ENCODE measurements at places on chromosomes 3 and 15.
A peak's percentile ranks its signal among the peaks of the same experiment; 100 is the strongest.

GRCh38 chr3:16606398-16606797 is 1.2 kb upstream of the DAZL start:
- DNase-seq: no peak

GRCh38 chr15:38690719-38691332 is 126.2 kb upstream of the RASGRP1 start:
- DNase-seq: peak; percentile 81

- DNase-seq: no peak
These were observed 229.4 kb downstream of the FEZF2 start for GRCh38 chr3:62143843-62144450.

DNA sequence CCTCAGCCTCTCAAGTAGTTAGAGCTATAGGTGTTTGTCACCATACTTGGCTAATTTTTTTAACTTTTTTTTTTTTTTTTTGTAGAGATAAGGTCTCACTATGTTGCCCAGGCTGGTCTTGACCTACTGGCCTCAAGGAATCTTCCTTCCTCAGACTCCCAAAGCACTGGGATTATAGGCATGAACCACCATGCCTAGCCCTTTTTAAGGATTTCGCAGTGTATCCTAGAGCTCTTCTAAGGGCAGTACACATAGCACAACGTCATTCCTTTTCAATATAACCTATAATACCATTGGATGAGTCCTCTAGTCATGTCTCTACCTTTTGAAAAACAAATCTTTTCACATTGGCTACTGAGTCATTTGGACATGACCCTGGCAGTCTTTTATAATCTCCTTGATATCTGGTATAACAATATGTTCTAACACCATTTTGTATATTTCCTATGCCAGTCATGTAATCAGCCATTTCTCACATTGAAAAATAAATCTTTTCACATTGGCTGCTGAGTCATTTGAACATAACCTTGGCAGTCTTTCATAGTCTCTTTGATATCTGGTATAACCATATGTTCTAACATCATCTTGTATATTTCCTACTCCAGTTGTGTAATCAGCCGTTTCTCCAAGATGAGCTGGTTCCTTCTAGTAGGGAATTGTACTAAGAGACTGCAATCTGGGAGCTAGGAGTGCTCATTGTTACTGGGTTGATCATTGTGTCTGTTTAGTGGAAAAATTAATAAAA is 944.7 kb downstream of the MCTP2 start:
- DNase-seq: no peak

DNA sequence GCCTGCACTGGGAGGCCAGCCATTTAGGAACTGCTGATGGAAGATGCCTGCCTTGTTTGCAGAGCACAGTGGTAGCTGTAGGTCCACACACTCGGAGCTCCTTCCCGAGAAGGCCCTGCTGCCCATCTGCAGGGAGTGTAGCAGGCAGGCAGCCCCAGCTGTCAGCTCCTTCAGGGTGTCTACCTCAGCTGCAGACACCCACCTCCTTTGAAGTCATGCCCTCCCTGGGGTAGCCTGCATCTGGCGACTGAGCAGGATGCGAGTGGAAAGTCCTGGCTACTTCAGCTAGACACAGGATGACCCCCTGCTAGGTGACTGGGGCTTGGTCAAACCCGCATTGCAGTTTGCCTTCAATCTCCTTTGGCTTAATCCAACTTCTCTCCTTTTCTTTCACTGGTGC is 93.2 kb upstream of the TLE3 start:
- DNase-seq: no peak

GRCh38 chr3:23915537-23916108 is 1.2 kb downstream of the NKIRAS1 start:
- no peak for DNase-seq

GRCh38 chr3:67858492-67858891 is 204.1 kb upstream of the SUCLG2 start:
- no peak for DNase-seq

- DNase-seq: no peak
These were observed 79.2 kb downstream of the SRGAP3 start for GRCh38 chr3:9169956-9170850.
